MCF 10A (cell line): ENCODE measurements at places on chromosomes 2 and 18.
A peak's percentile ranks its signal among the peaks of the same experiment; 100 is the strongest.

DNA sequence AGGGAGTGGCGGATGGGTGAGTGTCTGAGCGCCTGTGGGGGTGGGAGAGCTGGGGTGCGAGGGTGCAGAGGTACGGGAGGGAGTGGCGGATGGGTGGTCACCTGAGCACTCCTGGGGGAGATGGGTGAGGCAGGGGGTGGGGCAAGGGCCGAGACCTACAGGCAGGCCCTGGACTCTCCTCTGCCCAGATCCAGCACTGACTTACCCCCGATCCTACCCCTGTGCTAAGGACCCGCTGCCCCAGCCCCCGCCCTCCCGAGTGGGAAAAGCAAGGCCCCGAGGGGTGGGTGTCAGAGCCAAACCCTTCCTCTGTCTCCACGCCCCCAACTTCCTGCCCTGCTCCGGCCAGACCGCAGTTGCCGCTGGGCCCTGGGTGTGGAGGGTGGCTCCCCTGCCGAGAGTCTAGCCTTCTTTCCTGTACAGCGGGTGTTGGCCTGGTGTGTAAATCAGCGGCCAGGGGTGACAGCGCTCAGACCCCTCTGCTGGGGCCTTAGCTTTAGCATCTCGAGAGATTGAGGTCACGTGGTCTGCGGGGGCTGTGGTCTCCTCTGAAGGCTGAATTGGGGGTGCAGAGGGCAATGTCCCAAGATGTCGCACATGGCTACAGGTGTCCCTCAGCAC lies 12.5 kb downstream of the BOK start:
- DNase-seq: no peak

GRCh38 chr2:240812301-240812680 lies 7.7 kb downstream of the KIF1A start:
- no peak for DNase-seq

DNA sequence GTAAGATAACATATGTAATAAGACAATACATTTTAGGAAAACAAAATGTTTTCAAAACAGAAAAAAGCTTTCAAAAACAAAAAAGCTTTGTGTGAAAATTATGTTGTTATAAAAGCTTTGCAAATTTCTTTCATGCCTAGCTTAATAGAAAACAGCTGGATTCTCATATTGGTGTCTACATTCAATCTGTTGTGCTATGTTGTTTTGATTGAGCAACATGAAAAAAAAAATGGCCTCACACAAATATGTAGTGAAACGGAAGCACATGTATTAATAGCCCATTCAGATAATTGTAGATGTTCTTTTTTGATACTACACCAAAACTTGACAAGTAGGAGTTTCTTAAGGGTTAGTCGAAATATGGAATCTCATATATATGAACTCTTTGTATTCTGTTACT lies 197.5 kb downstream of the ZEB2 start:
- no peak for DNase-seq

DNA sequence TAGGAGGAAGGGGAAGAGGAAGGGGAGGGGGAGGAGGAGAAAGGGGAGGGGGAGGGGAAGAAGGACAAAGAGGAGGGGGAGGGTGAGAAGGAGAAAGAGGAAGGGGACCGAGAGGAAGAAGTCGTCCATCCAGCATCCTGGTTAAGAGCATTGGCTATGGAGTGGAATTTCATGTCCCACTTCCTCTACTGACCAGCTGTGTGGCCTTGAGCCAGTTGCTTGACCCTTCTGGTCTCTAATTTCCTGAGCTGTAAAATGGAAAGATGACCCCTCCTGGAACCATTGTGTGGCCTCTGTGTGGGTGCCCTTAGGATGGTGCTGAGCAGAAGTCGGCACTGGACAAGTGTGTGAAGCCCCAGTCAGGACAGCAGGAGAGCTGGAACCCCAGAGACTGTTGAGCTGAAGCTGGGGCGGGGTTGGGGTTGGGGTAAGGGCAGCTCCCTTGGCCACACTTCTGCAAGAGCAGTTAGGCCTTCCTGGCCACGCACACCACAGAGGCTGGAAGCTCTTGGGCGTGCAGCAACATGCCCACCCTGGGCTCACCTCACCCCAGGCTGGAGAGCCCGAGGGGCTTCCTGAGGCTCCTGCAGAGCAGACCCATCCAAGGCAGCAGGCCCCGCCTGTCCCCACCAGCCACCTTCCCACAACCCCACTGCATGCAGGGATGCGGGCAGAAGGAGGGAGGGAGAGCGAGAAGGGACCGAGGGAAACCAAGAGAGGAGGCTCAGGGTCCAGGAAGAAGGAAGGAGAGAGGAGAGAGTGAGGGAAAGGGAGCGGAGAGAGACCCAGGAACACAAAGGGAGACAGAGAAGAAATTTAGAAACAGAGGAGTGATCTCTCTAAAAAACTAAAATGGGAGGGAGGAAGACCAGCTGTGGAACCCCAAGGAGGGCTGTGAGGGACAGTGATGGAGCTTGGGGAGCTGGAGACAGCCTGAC lies 16.2 kb downstream of the ADRA2B start:
- no peak for DNase-seq

GRCh38 chr2:80148906-80149305 lies 155.6 kb downstream of the LRRTM1 start:
- no peak for DNase-seq

GRCh38 chr2:108634011-108634410 lies 85.3 kb upstream of the RANBP2 start:
- no peak for DNase-seq

- DNase-seq: no peak
These were observed 32.7 kb downstream of the RAB27B start for GRCh38 chr18:54860941-54861340.

GRCh38 chr2:174630107-174630506 lies 32.5 kb upstream of the WIPF1 start:
- DNase-seq: no peak

DNA sequence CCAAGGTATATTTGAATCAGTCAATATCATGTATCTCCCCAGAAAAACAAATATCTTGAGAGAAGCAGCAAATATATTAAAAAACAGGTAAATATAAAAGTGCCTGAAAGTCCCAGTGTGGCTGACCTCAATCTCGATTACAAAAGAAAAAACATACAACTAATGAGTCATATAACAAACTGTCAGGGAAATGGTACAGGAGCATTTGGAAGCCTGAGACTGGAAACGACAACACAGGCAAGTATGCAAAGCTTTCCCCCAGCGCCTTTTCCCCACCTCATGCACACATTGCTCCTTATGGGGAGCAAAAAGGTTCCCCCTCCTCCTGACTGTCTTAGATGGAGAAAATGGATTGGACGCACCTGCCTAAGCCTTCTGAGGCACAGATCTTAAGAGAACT lies 230.7 kb downstream of the TMX3 start:
- peak; percentile 43 for DNase-seq

GRCh38 chr2:195252018-195252417 lies 405.0 kb upstream of the SLC39A10 start:
- DNase-seq: no peak

GRCh38 chr2:229920011-229920641 lies 1.7 kb downstream of the TRIP12 start:
- DNase-seq: no peak

- no peak for DNase-seq
These were observed 46.4 kb downstream of the PCBP1 start for GRCh38 chr2:70133491-70134322.

GRCh38 chr18:13206301-13206700 lies 12.3 kb upstream of the LDLRAD4 start:
- DNase-seq: no peak

DNA sequence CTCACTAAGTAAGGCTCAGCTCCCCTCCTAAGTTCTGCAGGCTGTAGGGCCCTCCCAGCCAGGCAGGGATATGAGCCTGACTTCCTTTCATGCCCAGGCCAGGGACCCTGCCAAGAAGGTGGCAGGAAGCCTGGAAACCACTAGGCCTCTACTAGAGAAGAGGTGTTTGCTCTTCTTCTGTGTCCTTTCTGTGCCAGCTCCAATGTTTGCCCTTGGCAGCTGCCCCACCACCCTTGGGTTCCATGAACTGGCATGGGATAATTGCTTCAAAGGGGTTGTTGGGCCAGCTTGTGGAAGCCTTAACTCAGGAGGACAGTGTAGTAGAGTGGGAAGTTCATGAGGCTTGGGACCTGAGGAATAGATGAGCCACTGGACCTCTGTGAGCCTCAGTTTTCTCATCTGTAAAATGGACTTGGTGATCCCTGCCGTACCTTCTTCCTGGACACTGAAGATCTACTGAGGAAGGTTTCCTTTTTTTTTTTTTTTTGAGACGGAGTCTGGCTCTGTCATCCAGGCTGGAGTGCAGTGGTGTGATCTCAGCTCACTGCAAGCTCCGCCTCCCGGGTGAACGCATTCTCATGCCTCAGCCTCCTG lies 3.9 kb downstream of the SLC35F6 start:
- DNase-seq: no peak

DNA sequence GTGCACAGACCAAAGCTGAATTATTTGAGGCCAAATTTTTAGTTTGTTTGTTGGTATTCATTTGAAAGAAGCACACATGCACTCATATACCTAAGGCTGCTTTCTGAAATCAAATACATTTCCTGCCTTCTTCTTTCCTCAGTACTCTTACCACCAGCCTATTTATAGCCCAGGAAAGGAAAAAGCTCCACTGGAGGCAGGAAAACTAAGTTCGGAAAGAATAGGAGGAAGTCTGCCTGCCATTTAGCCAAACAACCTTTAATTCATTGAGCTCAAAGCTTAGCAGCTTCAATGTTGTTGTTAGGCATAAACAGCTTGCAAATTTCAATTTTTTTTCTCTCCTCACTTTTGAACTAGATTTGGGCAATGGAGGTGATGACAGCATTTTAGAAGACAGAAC lies 40.4 kb upstream of the RASGRP3 start:
- DNase-seq: no peak

DNA sequence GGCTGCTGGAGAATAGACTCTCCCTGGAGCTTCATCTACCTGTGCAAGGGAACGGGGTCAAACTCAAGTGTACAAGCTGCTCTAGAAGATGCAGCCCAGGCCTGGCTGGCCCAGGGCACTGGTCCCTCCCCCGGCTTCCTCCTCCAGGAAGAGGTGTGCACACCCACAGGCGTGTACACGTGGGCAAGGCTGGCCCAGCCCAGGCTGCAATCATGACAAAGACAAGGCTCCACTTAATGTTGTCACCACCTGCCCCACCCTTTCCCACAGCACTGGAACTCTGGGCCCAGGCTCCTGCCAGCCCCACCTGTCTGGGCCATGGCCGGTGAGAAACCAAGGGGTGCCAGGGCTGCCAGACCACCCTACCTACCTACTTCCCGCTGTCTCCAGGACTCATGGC lies 29.6 kb upstream of the ALPP start:
- peak; percentile 38 for DNase-seq

GRCh38 chr2:162317861-162318327 lies 590 bp downstream of the IFIH1 start:
- peak; percentile 61 for DNase-seq

DNA sequence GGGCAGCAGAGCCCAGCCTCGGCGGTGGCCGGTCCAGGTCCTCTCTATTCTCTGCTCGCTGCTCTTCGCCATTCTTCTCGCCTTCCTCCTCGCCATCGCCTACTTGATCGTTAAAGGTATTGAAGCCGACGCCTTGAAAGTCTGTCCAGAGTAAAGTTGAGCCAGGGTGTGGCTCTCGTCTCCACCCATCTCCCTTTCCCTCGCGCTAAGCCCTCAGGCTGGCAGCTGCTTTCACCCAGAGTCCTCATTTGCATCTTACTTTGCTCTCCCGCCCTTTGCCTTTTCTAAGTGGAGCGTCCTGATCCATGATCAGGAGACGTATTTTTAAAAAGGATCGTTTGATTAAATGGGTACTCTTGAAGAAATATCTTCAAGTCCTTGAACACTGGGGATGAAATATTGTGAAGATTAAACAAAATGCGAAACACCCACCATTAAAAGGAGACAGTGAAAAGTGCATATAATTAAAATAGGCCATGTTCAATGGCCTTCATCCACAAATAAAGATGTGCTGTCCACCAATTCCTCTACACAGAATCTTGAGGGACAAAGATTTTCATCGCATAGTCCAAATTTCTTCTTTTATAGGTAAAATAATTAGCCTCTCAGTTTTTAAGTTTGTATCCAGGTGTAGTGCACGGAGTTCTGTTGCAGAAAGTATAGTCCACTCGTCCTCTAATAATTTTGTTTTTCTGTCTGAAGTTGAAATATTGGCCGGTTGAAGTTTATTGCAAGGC lies 657 bp downstream of the ARL6IP6 start:
- peak; percentile 88 for DNase-seq

DNA sequence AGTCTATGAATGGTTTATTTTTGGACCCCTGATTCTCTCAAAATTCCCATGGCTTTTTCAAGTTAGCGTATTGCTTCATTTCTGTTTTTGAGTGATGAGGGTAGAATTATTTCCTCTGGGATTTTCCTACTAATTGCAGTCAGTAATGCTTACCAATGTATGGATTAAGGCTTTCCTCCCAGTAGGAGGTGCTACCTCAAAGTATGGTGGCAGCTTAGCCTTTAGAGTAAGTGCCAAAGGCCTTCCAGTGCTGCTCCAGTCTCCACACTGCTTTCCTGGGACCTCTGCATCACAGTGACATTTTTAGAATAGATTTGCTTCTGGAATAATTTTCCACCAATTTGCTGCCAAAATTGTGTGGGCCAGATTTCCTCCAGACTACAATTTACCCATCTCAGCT lies 16.2 kb upstream of the SSB start:
- no peak for DNase-seq

GRCh38 chr18:3585656-3586509 lies 135.9 kb downstream of the TGIF1 start:
- peak; percentile 90 for DNase-seq

GRCh38 chr2:19574778-19575260 lies 216.4 kb upstream of the OSR1 start:
- DNase-seq: no peak

- DNase-seq: peak; percentile 98
These were observed 13.0 kb downstream of the XDH start for GRCh38 chr2:31401580-31401979.

- DNase-seq: no peak
These were observed 505.7 kb upstream of the LRATD1 start for GRCh38 chr2:14126846-14127245.

GRCh38 chr2:187581125-187581896 lies 27.1 kb upstream of the TFPI start:
- peak; percentile 77 for DNase-seq

GRCh38 chr2:217714287-217714751 lies 288.5 kb downstream of the TNS1 start:
- DNase-seq: peak; percentile 11

DNA sequence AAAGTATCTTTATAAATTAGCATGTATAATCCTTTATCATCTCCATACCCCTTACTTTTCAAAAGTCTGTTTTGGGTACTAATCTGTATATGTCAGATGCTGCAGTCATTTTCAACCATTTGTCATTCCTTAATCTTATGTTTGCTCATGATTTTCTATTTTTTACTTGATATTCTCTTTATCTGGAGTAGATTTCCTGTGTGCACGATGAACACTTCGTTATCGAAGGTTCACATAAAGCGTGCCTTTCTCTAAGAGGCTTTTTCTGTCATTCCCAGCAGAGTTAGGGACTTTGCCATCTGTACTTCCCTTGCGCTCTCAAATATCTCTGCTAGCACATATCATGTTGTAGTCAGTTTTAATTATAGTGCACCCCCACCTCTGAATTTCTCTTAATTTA lies 123.2 kb downstream of the BIRC6 start:
- DNase-seq: no peak

DNA sequence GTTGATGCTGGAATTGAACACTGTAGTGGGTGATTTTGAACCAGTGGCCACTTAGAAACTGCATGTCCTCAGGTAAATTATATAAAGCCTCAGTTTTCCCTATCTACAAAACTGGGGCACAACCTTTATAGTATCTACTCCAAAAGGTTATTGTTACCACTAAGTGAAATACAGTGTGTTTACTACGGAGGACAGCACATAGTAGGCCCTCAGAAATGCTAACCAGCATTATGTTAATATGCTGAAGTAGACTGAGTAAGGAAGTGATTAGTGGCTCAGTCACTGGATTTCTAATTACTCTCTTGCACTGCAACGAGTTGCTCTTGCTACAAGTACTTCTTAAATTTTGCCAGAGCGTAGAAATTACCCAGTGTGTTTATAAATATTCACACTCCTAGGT lies 139.5 kb downstream of the HAUS1 start:
- DNase-seq: no peak
